ENCODE measurements at places on chromosomes 12 and 14.

GRCh38 chr12:59649203-59649602 is 53.4 kb downstream of the SLC16A7 start:
- no peak for DNase-seq

GRCh38 chr14:35632271-35632670 is 98.3 kb downstream of the INSM2 start:
- DNase-seq = no peak

DNA sequence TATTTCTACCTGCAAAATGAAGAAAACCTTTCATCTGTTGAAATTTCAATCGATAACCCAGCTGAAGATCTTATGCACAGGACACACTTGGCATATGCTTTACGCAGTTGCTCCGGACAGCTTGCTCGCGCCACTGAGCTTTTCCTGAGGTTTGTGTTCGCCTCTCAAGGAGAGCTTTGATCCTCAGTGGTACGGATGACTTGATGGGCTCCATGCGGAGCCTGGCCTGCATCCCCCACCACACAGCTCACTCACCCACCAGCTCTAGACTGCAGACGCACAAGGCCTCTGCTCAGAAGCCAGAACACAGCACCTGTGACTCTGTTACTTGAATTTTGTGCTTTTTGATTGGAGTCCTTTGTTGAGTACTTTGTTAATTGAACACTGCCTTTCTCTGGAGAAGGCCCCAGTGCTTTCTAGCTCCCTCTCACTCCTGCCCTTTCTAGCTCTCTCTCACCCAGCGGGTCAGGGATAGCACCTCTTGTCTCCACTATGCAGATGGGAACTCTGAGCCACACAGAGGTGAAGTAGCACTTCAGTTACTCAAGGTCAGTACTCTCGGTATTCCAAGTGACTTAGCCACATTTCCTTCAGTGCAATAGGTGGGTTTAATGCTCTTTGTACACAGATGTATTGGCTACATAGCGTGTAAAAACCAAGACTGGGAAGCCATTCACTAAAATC is 52.1 kb downstream of the TBC1D30 start:
- DNase-seq = no peak

- no peak for DNase-seq
Observed at GRCh38 chr14:23639891-23640523, 3.8 kb downstream of the DHRS2 start.

GRCh38 chr12:53200458-53201176 is 6.4 kb downstream of the ITGB7 start:
- DNase-seq = no peak

- no peak for DNase-seq
Observed at GRCh38 chr12:6294156-6295093, 16.1 kb upstream of the PLEKHG6 start.

DNA sequence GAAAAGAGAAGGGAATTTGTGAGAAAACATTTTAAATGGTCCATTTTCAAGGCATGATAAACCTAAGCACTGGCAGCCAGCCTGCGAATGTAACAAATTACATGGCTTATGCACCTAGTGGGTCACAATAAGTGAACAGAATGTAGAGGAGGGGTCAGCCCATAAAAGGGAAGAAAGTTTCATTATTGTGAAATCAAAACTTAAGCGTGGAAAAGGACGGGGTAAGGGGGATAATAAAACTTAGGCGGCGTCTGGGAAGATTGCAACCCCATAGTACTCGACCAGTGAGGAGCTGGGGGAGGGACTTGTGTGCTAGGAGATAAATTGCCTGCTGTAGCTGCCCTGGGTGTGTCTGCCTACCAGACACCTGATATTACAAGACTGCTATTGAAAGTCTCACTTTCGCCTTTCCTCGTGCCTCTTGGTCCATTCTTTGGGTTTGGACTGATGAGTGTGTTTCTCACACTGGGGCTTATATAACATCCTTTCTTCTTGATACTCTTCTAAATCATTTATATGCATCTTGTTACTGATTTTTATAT is 40.6 kb downstream of the ZDHHC17 start:
- no peak for DNase-seq

GRCh38 chr14:22819151-22819988 is 4.1 kb upstream of the SLC7A7 start:
- DNase-seq = peak; percentile 52
